ENCODE measurements at places on chromosomes 1 and 21.

DNA sequence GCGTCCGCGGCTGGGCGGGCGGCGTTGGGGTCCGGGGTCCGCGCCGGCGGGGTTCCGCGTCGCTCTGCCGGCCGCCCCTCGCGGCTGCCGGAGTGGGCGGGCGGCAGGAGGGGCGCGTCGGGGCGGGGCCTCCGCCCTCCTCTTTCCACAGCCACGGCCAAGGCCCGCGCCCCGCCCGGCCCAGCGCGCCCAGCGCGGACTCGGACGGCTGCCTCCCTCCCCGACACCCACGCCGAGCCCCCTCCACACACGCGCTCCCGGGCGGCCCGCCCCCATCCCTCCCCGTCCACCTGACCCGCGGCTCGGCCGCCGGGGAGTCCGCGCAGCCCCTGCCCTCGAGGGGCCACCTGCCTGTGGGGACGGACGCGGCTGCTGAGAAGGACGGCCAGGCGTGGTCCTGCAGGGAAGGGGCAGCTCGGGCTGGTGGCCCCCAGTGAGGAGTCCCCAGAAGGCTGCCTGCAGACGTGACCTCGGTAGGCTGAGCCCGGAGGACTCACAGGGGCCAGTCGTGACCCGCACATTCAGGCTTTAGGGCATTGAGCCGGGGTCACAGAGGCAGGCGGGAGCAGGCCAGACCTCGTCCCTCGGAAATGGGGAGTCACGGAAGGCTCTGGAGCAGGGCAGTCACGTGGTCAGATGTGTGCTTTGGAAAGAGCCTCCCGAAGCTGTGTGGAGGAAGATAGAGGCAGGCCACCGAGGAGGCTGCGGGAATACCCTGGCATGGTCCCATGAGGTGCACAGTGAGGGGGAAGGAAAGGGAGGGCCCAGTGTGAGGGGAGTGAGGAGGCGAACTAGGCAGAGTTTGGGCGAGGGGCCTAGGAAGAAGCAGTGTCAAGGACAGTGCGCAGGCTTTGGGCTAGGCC lies at the start of gene COL8A2:
TSS of gene COL8A2 (minus strand) at position 94 of the 863 bp plus-strand sequence. CDS start 24,980 bp downstream, outside the sequence.
- no peak for DNase-seq

DNA sequence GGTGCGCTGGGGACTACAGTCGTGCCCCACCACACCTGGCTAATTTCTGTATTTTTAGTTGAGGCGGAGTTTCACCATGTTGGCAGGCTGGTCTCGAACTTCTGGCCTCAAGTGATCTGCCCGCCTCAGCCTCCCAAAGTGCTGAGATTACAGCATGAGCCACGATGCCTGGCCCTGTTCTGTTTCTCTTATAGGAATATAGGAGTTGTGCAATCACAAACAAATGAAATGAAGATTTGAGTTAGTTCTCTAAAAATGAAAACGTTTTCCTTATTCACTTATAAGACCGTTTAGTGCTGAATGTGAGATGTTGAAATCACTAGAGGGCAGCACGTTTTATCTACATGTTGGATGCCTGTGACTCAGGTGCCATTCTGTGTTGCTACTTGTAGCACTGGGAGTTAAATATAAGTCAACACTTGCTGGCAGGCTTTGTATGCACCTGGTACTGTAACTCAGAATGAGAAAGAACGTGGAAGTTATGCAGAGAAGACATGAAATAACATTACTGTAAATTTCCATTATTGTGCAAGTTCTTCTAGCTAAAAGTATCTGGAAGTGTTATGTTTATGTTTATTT lies 45.8 kb downstream of the MIGA1 start:
- no peak for DNase-seq

DNA sequence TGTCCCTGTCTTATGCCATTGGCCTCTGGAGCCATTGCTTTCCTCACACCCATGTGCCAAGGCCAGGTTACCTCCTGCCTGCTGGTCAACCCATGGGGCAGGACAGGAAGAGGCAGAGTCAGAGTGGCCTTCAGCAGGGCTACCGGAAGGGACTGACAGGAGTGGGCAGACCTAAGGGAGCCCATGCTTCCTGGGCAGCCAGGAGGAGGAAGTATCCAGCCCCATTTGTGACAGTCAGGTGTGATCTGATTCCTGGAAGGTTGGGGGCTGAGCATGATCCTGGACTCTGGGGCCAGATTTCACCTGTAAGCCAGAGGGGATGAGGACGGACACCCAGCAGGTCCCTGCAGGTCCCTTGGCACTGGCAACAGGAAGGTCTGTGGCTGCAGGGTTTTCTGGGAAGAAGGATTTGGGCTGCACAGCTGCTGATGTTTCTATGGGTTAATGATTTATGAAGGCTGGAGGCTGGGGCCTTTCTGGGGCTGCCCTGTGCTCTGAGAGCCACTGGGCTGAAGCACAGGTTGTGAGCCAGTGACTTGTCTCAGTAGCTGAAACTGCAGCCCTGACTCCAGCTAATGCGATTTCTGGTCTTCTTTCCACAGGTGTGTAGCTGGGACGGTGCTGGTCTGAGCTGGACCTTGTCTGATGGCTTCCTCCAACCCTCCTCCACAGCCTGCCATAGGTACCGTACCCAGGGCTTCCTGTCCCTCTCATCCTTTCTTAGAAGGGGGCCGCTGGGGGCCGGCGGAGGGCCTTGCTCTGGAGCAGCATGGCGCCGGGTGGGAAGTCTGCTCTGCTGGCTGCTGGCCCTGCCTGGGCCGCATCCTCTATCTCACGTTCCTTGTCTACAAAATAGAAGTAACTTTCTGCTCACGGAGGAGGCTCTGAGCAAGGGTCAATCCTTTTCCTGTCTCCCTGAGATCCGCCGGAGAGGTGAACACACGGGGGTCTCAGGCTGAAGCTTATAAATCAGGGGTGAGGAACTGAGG lies 40.7 kb downstream of the ARHGEF10L start:
- no peak for DNase-seq

DNA sequence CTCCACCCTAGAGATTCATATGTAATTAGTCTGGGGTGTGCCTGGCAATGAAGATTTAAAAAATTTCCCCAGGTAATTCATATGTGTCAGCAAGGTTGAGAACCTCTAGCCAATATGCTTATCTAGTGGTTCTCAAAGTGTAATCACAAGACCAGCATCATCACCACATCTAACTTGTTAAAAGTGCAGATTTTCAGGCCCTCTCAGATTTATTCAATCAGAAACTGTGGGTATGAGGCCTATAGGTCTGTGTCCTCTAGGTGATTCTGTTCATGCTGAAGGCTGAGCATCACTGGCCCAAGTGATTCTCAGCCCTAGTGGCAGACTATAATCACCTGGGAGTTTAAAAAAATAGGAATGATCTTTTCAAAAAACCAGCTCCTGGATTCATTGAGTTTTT lies 75.9 kb downstream of the SWT1 start:
- no peak for DNase-seq

- no peak for DNase-seq
Measured at GRCh38 chr1:116434849-116435248, 61.8 kb downstream of the ATP1A1 start.

DNA sequence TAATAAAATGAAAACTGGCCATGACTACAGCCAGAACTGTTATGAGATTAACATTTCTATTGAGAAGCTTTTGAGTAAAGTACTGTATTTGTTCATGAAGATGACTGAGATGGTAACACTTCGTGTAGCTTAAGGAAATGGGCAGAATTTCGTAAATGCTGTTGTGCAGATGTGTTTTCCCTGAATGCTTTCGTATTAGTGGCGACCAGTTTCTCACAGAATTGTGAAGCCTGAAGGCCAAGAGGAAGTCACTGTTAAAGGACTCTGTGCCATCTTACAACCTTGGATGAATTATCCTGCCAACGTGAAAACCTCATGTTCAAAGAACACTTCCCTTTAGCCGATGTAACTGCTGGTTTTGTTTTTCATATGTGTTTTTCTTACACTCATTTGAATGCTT lies 164.0 kb downstream of the NEK7 start:
- DNase-seq = no peak

All from activated CD8-positive, alpha-beta memory T cell treated with anti-CD3 and anti-CD28 coated beads for 48 hours (primary cell).